Left colon (tissue), 2 donors: ENCODE measurements at places on chromosomes 2 and 18. TPM values are rescaled to one million over a fixed set of nuclear protein-coding genes. Genes with fewer than 3 reads are reported as not detected.

CPO gene
- not detected for total RNA-seq

ZSCAN30 gene
- total RNA-seq: 13.0 TPM

C18orf54 gene
- total RNA-seq: 3.4 TPM

IL37 gene
- 1.5 TPM for total RNA-seq

INHA gene
- not detected for total RNA-seq

DAW1 gene
- not detected for total RNA-seq

CYBRD1 gene
- 73.1 TPM for total RNA-seq

HOXD4 gene
- total RNA-seq: 3.8 TPM

HOXD3 gene
- 3.8 TPM for total RNA-seq

CFC1 gene
- total RNA-seq: 0.73 TPM

SLC35F6 gene
- 29.6 TPM for total RNA-seq

CRYGC gene
- not detected for total RNA-seq

MLPH gene
- total RNA-seq: 139 TPM

GALR1 gene
- 0.46 TPM for total RNA-seq

MYO7B gene
- total RNA-seq: 262 TPM

ADCYAP1 gene
- total RNA-seq: 0.75 TPM

MALL gene
- total RNA-seq: 561 TPM

CDH19 gene
- 2.5 TPM for total RNA-seq

CD8B2 gene
- total RNA-seq: 0.06 TPM

UCN gene
- total RNA-seq: 0.52 TPM

VWC2L gene
- not detected for total RNA-seq

TRIM43 gene
- not detected for total RNA-seq
